ENCODE measurements at places on chromosomes 5 and 9.

- DNase-seq = no peak
Measured at GRCh38 chr9:4389755-4390154, 89.9 kb upstream of the GLIS3 start.

- no peak for DNase-seq
Measured at GRCh38 chr5:14006823-14007520, 62.5 kb upstream of the DNAH5 start.

DNA sequence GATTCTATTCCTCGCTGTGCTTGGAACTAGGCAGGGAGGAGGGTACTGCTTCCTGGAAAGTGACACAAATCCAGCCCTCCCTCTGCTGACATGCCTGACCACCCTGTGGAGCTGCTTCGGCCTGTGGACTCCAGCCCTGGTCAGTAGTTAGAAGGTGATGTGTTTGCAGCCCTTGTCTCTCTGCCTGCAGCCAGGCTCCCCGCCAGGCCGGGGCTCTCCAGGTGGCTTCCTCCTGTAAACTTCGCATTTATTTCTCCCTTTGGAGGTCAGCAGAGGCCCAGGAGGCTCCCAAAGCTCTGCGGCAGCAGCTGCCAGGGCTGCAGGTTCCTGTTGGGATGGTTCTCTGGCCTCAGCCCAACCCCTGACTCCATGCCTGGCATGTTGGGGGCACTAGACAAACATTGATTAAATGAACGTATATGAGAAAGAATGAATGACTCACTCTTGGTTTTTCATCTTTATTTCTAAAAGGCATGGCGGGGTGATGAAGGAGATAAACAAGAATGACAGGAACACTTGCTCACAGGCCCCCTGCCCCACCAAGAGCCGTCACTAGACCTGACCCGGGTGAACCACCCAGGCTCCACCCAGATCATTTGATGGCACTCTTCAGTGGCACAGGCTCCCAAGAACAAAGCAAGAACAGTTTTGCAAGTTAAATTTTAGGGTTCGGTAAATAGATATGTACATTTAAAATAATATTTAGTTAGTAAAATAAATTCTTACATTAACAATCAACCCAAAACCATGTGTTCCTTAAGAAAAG is 8.4 kb upstream of the IRX2 start:
- no peak for DNase-seq

GRCh38 chr5:78719504-78720219 is 71.1 kb upstream of the LHFPL2 start:
- DNase-seq = no peak

DNA sequence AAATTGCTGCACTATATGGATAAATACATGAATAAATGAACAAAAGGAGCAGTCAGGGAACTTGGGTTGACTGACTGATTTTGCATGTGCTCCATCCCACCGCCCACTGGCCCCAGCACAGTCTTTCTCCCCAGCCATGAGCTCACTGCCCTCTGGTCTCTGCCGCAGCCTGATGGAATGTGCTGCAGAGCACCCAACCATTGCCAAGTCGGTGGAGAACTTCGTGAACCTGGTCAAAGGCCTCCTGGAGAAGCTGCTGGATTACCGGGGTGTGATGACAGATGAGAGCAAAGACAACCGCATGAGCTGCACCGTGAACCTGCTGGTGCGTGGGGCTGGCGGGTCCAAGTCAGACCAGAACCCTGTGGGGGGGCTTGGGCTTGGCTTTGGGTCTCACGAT is 53.9 kb upstream of the INSYN2B start:
- no peak for DNase-seq

DNA sequence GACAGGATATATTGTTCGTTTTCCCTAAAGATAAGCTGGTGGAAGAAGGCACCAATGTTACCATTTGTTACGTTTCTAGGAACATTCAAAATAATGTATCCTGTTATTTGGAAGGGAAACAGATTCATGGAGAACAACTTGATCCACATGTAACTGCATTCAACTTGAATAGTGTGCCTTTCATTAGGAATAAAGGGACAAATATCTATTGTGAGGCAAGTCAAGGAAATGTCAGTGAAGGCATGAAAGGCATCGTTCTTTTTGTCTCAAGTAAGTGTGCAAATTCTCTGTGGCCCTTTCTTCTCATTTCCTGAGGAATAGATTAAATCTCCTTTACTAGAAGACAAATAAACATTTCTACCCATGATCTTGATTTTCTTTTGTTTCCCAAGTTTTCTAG is 38.0 kb downstream of the OSMR start:
- no peak for DNase-seq

- no peak for DNase-seq
Measured at GRCh38 chr9:13857521-13857920, 456.4 kb downstream of the NFIB start.

GRCh38 chr5:59840200-59840601 is 53.3 kb downstream of the PDE4D start:
- DNase-seq = peak; percentile 74

GRCh38 chr9:89458768-89459496 is 39.0 kb downstream of the SEMA4D start:
- DNase-seq = no peak

GRCh38 chr9:117938086-117938485 is 233.9 kb downstream of the TLR4 start:
- DNase-seq = no peak

DNA sequence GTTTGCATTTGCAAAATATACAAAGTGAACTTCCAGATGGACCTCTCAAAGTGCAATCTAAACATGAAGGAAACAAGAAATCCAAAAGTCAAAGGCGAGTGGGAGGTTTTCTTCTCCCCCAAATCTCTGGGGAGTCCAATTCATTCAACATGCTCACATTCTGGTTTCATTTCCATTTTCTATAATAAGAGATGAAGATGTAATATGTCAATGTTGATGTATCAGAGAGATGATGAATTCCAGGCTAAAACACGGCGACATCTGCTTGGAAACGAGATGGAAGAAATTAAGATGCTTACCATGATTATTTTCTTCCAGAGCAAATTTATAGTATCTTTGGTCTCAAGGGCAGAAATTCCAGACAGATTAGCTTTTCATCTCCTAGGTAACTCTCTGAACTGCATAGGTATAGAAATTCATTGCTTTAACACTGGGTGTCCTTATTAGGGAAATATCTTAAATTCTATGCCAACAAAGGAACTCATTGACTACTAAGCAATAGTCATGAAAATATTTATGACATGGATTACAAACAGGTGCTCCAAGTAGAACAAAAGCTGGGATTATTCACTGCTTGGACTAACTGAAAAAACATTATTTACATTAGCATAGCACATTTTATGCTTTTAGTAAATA is 287.9 kb downstream of the SEC61B start:
- DNase-seq = no peak

GRCh38 chr5:176994460-176995121 is 12.0 kb downstream of the UIMC1 start:
- no peak for DNase-seq

DNA sequence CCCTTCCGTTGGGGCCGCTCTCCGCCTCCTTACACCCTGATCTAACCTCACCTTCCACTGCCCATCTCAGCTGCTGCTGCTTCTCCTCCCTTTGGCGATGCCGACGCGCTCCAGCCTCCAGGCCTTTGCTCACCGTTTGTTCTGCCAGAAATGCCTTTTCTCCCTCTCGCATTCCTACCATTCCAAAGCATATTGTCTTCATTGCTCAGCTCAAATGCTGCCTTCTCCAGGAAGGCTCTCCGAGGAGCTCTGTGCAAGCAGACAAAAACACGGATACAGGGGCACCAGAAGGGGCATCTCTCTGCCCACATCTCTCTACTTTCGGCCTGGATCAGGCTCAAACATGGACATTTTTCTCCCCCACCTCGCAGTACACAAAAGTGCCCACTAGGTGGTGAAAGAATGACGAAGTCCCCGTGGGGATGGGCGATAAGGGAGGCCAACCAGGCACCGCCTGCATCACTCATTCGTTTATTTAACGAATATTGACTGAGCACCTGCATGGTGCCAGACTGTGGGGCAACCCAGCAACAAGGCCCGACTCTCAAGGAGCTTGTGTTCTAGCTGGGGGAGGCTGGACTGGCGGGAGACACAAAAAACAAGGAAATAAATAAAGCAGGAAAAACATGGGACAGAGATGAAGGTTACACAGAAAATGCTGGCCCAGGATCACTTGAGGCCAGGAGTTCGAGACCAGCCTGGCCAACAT is 7.3 kb upstream of the GRHPR start:
- peak; percentile 83 for DNase-seq

DNA sequence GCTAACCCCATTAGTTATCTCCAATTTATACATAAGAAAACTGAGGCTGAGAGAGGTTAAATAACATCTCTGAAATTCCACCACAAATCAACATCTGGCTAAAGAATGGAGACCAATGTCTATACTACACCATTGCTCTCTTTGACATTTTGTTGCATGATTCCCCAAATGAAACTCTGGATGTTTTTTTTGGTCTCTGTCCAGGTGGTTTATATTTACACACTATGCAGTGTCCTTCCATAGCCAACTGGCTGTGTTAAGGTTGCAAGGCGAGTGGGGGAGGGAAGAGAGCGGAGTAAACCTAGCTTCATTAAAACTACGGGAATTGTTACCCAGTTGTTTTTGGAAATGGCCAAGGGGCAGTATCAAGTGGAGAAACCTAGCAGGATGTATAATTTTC is 67.2 kb downstream of the KIF4B start:
- DNase-seq = no peak

GRCh38 chr9:77097335-77097734 is 77.9 kb downstream of the FOXB2 start:
- no peak for DNase-seq

GRCh38 chr5:148645527-148645926 is 8.8 kb downstream of the HTR4 start:
- no peak for DNase-seq

GRCh38 chr5:107359033-107359915 is 311.5 kb downstream of the EFNA5 start:
- no peak for DNase-seq

- no peak for DNase-seq
Measured at GRCh38 chr5:137315534-137316345, 183.4 kb downstream of the SPOCK1 start.

DNA sequence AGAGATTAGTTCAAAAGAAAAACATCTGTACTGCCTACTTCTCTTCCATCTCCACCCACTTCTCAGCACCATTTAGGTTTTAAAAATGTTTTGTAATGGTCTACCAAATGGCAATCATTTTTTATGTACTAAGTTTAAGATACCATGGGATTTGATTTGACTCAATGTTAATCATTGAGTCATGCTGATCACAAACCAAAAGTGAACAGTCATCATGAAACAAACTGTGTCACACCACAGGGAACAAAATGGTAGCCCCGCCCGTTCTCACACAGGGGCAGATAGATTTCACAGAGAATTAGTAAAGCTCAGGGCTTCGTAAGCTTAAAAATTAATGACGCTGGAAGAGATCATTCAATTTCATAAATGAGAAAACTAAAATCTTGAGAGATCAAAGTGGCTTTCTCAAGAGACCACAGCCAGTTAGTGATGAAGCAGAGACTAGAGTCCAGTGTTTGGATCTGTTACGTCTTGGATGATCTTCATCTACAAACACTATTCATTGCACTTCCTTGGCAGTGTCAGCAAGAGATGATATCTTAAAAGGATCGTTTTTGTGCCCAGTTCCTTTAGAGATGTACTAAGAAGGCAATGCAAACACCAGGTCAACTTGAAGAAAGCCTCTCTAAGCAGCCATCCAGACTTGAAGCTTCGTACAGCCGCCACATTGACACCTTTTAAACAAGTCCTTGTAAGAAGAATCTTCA is 33.9 kb upstream of the TRIO start:
- DNase-seq = no peak

DNA sequence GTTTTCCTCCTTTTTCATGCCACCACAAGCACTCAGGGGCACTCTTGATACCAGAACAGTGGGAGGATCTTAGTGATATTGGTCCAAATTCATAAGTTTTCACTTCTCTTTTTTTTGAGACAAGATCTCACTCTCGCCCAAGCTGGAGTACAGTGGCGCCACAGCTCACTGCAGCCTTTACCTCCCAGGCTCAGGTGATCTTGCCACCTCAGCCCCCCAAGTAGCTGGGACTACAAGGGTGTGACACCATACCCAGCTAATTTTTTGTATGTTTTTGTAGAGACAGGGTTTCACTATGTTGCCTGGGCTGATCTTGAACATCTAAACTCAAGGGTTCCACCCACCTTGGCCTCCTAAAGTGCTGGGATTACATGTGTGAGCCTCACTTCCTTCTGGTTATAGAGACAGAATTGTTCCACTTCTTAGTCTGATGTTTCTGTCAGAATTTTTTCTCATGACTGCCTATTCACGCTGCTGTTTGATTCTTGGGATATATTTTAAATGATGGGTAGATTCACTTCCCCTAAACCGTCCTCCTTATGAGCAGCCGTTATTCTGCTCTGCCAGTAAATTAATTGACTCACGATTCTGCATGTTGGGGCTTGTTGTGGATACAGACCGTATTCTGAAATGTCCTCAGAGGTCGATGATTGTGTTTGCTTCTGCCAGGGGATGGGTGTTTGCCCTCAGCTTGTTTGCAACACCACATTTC is 30.8 kb downstream of the MTAP start:
- DNase-seq = no peak

GRCh38 chr9:120214332-120214731 is 365.6 kb downstream of the CDK5RAP2 start:
- no peak for DNase-seq
